ENCODE measurements at places on chromosomes 1 and 21. TPM values are rescaled to one million over a fixed set of nuclear protein-coding genes. Genes with fewer than 3 reads are reported as not detected.

HES3 gene
- total RNA-seq: not detected

FCMR gene
- total RNA-seq: 11.7 TPM

BCAN gene
- not detected for total RNA-seq

FOXO6 gene
- 0.05 TPM for total RNA-seq

TSPEAR gene
- total RNA-seq: not detected

SLAMF1 gene
- total RNA-seq: not detected

- no peaks in the 10 kb centered on the region for H3K4me1 ChIP-seq
- no peaks in the 10 kb centered on the region for H3K27me3 ChIP-seq
- no peak for DNase-seq
- H3K4me3 ChIP-seq: no peak overlapping the region
- H3K27ac ChIP-seq: no peak overlapping the region
- no peaks in the 10 kb centered on the region for H3K36me3 ChIP-seq
These were observed 7.0 kb upstream of the CDCP2 start for GRCh38 chr1:54159733-54160316.

GRCh38 chr1:156444407-156445001, 56.1 kb downstream of the MEF2D start:
- H3K27me3 ChIP-seq: peaks cover 46% of the 10 kb centered on the region
- 0 out of 2 replicates have a peak, but pooled peaks cover 6% of the 10 kb centered on the region for H3K4me1 ChIP-seq
- no peak for DNase-seq
- H3K36me3 ChIP-seq: no peaks in the 10 kb centered on the region

DNA sequence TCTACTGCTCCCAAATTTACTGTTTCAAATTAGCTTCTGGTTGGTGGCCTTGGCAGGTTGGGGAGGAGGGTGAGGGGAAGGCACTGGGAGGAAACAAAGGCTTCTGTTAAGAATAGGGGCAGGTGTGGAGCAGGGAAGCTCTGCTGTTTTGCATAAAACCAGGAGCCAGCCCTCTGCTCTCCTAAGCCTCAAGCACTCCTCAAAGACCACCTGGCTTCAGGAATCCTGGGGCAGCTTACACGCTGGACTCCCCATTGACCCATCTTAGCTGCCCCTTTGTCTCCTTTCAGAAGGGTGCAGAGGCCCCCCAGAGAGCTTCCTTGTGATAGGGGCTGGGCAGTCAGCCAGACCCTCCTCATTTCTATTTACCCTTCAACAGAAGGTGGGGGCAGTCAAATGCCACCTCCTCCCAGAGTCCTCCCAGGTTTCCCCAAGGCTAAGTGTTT, 11.5 kb upstream of the DHRS3 start:
- peaks cover 5% of the 10 kb centered on the region for H3K4me1 ChIP-seq
- H3K4me3 ChIP-seq: no peak overlapping the region
- no peak for DNase-seq
- H3K27ac ChIP-seq: no peak overlapping the region

GRCh38 chr1:111334169-111334568, 43.5 kb downstream of the CHIA start:
- H3K4me3 ChIP-seq: no peak overlapping the region
- no peaks in the 10 kb centered on the region for H3K4me1 ChIP-seq

GRCh38 chr1:22137004-22137720, 5.7 kb downstream of the WNT4 start:
- no peak overlapping the region for H3K4me3 ChIP-seq
- peaks cover 10% of the 10 kb centered on the region for H3K4me1 ChIP-seq
- H3K36me3 ChIP-seq: no peaks in the 10 kb centered on the region
- peaks cover 27% of the 10 kb centered on the region for H3K27me3 ChIP-seq
- DNase-seq: no peak
- H3K27ac ChIP-seq: no peak overlapping the region

GRCh38 chr1:5479876-5480646, 512.2 kb downstream of the NPHP4 start:
- no peak overlapping the region for H3K4me3 ChIP-seq
- no peaks in the 10 kb centered on the region for H3K4me1 ChIP-seq
- H3K36me3 ChIP-seq: no peaks in the 10 kb centered on the region
- H3K27me3 ChIP-seq: no peaks in the 10 kb centered on the region
- no peak for DNase-seq

DNA sequence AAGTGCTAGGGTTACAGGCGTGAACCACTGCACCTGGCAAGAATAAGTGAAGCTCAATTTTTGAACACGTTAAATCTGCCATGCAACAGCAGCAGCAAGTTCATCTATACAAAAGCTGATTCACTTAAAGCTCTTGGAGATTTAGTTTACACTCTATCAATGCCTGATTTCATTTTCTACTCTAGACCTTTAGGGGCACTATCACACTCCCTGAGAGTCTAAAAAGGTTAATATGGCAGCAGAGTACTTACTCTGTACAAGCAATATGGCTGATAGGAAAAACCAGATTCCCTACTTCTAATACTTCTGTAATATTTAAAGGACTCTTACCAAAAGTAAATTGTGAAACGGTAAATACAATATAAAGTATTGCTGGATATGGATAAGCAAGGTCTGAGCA, 4.8 kb downstream of the RBM34 start:
- H3K4me1 ChIP-seq: peaks cover 5% of the 10 kb centered on the region
- no peak overlapping the region for H3K27ac ChIP-seq
- peaks cover 79% of the 10 kb centered on the region for H3K36me3 ChIP-seq
- DNase-seq: no peak
- H3K4me3 ChIP-seq: no peak overlapping the region
- no peaks in the 10 kb centered on the region for H3K27me3 ChIP-seq

DNA sequence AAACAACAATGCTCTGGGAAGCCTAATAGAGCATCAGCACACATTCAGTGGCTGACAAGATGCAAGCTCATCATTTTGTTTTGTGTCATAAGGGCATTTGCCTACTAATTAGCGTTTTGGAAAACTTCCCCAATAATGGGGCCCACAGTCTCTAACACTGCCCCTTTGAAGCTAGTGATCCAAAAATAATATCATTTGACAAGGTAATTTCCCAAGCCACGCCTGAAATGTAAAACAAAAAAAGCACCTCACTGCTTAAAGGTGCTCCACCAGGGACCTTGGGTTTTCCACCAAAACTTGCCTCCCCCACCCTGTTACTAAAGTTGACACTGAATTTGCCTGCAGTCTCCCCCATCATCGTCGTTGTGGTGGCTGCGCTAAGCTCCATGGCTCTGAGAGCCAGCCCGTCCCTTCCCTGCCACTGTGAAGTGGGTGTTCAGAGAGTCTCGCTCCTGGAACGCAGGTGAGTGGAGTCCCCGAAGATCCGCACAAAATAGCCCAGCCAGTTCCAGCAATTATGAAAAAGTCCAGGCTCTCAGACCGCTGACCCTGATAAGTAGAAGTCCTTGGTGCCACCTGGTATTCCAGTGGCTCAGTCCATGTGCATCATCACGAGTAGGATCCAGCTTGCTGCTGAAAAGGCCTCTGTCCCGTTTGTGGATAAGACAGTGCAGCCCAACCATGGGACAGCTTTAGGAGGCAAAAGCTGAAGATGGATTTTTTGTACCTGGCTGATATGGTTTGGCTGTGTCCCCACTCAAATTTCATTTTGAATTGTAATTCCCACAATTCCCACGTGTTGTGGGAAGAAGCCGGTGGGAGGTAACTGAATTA, 52.2 kb downstream of the RAB3GAP2 start:
- no peak for DNase-seq
- no peak overlapping the region for H3K27ac ChIP-seq
- no peaks in the 10 kb centered on the region for H3K4me1 ChIP-seq
- H3K4me3 ChIP-seq: no peak overlapping the region
- H3K36me3 ChIP-seq: no peaks in the 10 kb centered on the region

- H3K36me3 ChIP-seq: no peaks in the 10 kb centered on the region
- peak overlapping the region; percentile 79 for H3K27ac ChIP-seq
- H3K27me3 ChIP-seq: no peaks in the 10 kb centered on the region
- peak overlapping the region; percentile 36 for H3K4me3 ChIP-seq
These were observed 11.4 kb upstream of the RGS16 start for GRCh38 chr1:182615468-182616129.

GRCh38 chr1:118960026-118960561, 28.0 kb downstream of the TBX15 start:
- no peak for DNase-seq
- no peak overlapping the region for H3K4me3 ChIP-seq
- no peaks in the 10 kb centered on the region for H3K27me3 ChIP-seq
- peaks cover 64% of the 10 kb centered on the region for H3K4me1 ChIP-seq
- peaks cover 56% of the 10 kb centered on the region for H3K36me3 ChIP-seq

GRCh38 chr1:149916193-149916897, 1.3 kb downstream of the SV2A start:
- H3K27ac ChIP-seq: no peak overlapping the region
- H3K4me3 ChIP-seq: no peak overlapping the region
- H3K27me3 ChIP-seq: no peaks in the 10 kb centered on the region
- peaks cover 8% of the 10 kb centered on the region for H3K4me1 ChIP-seq

All from SJSA1 (cell line).